ENCODE measurements at places on chromosomes 11 and 22.

- peak; percentile 43 for DNase-seq
Observed at GRCh38 chr11:18721561-18722292, 4.3 kb downstream of the IGSF22 start.

- DNase-seq, result no peak
Observed at GRCh38 chr11:11988681-11989261, 19.7 kb downstream of the DKK3 start.

DNA sequence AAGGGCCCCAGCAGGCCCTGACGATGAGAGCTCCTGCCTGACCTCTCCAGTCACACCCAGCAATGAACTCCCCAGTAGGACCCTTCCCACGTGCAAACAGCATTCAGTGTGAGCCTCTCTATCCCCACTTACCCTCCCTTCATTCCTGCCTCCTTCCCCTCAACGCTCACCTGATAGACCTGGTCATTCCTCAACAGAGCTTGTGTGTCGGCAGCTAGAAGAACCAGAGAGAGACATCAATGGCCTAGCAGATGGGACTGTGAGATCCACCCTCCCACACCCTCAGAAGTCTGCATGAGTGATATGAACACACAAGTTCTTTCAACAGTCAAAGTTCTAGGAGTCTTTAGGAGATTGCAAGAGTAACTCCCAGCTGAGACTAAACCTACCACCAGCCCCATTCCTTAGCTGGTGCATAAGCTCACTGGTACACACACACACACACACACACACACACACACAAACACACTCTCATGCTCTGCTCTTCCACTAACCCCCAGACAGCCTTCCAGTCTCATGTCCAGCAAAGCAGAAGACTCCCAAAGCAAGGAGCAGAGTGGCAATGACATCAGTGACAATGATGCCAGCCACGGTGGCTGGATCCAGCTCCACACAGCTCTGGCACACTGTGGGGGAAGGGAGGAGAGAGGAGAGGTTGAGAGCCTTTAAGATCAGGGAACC, 3.1 kb downstream of the CD3D start:
- no peak for DNase-seq

DNA sequence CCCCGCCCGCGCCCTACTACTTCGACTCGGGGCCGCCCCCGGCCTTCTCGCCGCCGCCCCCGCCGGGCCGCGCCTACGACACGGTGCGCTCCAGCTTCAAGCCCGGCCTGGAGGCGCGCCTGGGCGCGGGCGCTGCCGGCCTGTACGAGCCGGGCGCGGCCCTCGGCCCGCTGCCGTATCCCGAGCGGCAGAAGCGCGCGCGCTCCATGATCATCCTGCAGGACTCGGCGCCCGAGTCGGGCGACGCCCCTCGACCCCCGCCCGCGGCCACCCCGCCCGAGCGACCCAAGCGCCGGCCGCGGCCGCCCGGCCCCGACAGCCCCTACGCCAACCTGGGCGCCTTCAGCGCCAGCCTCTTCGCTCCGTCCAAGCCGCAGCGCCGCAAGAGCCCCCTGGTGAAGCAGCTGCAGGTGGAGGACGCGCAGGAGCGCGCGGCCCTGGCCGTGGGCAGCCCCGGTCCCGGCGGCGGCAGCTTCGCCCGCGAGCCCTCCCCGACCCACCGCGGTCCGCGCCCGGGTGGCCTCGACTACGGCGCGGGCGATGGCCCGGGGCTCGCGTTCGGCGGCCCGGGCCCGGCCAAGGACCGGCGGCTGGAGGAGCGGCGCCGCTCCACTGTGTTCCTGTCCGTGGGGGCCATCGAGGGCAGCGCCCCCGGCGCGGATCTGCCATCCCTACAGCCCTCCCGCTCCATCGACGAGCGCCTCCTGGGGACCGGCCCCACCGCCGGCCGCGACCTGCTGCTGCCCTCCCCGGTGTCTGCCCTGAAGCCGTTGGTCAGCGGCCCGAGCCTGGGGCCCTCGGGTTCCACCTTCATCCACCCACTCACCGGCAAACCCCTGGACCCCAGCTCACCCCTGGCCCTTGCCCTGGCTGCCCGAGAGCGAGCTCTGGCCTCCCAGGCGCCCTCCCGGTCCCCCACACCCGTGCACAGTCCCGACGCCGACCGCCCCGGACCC, 17.4 kb upstream of the ACR start:
- no peak for DNase-seq

GRCh38 chr11:8375460-8375859, 111.8 kb upstream of the LMO1 start:
- DNase-seq, result no peak

GRCh38 chr11:8608652-8609051, 14.6 kb upstream of the STK33 start:
- no peak for DNase-seq

DNA sequence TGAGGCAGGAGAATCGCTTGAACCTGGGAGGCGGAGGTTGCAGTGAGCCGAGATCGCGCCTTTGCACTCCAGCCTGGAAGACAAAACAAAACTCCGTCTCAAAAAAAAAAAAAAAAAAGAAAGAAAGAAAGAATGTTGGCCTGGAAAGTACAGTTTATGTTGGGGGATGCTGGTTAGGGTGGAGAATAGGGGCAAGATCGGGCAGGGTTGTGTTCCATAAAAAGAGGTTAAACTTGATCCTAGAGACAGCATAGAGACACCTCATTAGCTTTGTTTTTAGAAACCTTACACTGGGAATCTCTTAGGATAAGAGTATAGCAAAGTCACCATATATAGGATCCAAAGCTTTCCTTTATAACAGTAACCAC, 1.9 kb upstream of the FTH1 start:
- DNase-seq, result no peak

DNA sequence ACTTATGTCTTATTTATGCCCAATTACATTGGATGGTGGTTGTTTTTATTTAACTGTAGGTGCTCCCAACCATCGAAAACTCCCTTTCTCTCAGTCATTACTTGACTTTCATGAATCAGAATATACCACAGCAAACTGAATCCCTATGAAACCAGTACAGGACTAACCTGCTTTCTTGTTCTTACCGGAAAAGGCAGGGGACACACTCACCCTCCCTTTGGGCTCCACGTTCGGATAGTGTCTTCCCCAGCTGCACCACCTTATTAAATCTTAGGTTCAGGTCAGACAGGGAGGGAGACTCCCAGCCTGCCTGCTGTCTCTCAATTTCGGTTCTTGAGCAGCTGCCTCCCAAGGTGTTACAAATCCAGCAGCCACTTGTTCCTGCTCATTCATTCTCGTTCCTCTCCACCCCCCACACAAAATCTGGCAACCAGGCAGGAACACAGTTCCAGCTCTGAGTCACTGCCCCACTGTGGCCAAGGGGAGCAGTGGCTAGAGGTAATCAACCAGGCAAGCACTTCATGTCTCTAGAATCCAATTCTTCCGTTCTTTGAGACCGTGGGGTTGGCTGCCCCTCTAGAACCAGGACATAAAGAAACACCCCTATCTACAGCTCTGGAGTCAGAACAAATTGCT, 133.0 kb downstream of the PLEKHA7 start:
- peak; percentile 12 for DNase-seq

GRCh38 chr11:27233654-27234042, 129.4 kb downstream of the CCDC34 start:
- DNase-seq, result no peak

- DNase-seq, result peak; percentile 19
Observed at GRCh38 chr22:48488611-48489511, 1338.8 kb downstream of the BRD1 start.

DNA sequence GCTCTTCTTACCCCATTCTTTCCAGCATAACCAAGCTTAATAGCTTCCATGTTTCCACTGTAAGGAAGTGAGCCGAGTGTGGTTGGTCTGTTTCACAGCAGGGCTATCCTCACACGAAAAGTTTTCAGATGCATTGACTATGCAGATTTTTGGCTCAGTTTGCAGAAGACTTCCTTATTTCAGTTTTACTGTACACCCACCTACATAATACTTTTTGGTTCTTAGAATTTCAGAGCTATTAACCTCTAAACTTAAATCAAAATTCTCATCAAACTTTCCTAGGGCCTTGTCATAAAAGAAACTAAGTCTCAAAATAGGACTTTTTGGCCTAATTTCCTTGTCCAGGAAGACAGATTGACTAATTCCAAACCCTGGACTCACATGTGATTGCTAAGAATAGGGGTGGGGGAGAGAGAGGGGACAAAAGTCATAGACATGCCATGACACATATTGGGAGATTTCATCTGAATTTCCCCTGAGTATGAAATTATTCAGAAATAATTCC, 7.3 kb upstream of the EHF start:
- DNase-seq, result no peak

GRCh38 chr11:72125956-72126355, 9.6 kb upstream of the FOLR3 start:
- DNase-seq, result no peak

DNA sequence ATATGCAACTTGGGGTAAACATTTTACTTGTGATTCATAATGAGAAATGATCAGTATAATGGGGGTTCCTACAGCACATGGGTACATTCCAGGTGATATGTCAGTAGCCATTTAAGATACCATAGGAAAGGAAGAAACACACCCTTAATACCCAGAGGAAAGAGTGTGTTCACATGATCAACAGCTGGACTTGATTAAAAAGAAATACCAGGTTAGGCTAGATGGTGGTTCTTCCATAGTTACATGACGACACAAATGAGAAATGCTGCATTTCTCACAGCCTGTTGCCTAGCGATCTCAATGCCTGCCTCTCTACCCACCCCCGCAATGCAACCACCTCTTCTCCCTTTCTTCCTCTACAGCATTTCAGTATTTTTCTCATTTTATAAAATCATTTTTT, 96.8 kb downstream of the TTC28 start:
- DNase-seq, result no peak

DNA sequence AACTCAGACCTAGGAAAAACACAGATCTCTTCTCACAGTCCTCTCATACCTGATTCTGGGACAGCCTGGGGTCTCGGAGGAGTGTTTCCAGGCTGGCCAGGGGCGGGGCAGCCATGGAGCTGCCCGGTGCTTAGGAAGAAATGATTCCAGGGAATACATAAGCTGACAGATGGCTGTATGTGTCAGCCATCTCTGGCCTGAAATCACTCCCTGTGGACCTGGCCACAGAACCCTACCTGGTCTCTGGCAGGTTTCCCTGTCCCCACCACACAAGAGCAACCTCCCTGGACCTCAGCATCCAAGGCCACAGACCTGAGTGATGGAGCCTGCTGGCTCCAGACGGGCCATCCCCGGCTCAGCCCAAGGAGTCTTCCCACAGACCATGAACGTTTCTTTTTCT, 10.0 kb downstream of the GGA1 start:
- DNase-seq, result no peak

GRCh38 chr22:35521358-35522224, 19.0 kb upstream of the RASD2 start:
- DNase-seq, result no peak

DNA sequence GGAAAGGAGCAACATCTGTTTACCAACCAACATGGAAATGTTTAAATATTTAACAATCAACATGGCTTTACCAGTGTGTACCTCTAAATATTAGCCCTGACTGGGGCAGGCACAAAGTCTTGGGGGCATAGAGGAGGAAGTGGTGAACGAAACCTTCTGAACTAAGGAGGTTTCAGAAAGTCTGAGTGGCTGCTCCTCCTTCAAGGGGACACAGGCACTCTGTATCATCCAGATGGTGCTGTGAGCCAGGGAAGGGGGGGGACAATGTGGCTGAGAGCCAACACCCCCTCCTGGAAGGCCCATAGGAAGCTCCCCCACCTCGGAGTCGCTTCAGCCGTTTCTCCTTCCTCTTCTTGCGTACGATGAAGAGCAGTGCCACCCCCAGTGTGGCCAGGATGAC, 107.7 kb downstream of the CEP164 start:
- DNase-seq, result no peak

- DNase-seq, result no peak
Observed at GRCh38 chr22:36299295-36299694, 46.4 kb downstream of the APOL1 start.

DNA sequence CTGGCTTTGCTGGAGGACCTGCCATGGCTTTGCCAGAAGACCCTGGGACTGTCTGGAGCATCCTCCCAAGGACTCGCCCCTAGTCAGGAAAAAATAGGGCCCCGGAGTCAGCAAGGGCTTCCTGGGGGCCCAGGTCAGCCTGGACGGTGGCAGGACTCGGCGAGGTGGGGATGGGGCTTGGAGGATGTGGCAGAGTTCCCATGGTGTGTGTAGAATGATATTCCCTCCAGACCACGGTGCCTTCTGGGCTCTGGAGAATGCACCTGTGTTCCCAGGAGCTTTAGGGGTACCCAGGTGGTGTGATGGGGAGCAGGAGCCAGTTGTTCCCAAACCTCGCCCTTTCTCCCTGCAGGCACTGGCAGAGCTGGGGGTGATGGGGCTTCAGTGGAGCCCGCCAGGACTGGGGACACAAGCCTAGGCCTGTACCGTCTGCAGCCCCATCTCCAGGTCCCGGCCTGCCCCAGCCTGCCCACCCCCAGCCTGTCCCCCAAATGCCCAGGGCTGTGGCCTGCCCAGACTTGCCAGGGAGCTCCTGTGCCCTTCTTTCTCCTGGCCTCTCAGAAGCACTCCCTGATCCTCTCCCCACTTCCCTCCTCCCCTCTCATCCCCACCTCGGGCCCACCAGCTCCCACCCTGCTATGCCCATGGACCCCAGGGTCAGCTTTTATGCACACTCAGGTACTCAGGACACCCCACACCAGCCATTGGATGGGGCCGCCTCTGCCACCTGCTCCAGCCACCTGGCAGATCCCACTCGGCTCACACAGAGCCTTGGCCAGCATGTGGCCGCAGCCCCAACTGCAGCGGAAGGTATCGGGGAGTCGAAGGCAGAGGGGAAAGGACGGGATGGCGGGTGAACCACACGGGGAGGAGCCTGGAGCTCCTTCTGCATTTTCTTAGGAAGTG, 82.1 kb downstream of the CDKN1C start:
- no peak for DNase-seq

GRCh38 chr22:45762545-45763235, 91.1 kb downstream of the ATXN10 start:
- DNase-seq, result no peak

- no peak for DNase-seq
Observed at GRCh38 chr11:35763301-35763700, 100.7 kb downstream of the TRIM44 start.

- no peak for DNase-seq
Observed at GRCh38 chr11:61486011-61486620, 22.4 kb upstream of the LRRC10B start.

All from NCI-H1105 (cell line).